ENCODE measurements at places on chromosomes 5 and 9.

DNA sequence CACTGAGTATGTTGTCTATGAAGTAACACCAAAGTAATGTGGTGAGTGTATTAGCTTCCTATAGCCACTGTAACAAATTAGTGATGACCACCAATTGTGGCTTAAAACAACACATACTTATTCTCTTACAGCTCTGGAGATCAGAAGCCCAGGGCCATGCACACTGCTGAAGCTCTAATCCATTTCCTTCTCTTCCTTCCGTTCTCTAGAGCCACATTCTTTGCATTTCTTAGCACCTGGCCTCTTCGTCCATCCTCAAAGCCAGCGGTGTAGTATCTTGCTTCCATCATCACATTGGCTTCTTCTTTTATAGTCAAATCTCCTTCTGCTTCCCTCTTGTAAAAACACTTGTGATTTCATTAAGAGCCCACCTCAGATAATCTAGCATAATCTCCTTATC lies 230.3 kb upstream of the RFX3 start:
- DNase-seq = no peak

DNA sequence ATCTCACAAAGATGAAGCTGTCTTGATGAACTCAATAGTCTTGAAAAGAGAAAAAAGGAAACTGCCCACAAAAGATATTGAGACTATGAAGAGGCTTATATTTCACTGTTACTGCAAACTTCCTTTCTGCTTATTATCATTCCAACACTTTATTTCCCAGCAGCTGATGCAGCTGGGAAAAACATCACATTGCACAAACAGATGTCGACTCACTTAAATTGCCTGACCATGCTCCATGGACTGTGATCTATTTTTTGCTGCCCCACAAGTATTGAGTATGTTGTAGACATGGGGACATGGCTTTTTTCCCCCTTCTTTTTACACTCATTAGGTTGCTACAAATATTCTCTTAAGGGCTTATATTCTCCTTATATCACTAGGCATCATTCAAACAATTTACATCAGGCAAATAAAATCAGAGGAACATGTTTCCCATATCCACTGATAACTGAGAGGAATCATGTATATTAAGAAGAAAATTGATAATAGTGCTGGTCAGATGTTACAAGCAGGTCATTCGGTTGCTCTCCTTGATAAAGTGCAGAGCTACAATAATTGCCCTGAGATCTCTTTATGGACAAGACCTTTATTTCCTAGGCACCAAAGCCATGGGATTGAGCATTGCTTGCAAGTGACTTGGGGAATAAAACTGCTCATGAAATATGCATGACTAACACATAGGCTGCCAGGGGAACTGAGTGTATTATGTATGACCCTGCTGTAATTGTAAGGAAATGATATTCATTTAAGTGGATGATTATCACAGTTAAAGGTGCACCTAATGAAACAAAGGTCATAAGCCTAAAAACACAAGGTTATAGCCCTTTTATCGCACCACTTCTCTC lies 509.9 kb downstream of the ZNF608 start:
- DNase-seq = no peak

GRCh38 chr5:78275998-78276543 lies 18.4 kb downstream of the AP3B1 start:
- no peak for DNase-seq

DNA sequence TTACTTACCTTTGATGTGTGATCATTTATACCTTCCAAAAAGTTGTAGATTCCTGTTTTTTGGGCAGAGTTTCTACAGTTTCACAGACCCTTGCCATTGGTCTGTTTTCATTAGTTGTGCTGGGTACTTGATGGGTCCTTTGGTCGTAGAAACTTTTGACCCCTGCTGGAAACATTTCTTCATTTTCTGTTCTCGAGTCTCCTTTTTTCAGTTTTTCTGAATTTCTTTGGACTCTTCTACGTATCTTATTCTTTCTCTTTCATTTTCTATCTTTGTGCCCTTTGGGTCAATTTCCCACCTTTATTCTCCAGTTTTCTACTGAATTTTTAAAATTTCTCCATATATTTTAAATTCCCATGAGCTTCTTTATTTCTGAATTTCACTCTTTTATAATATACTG lies 16.7 kb downstream of the AP3S1 start:
- no peak for DNase-seq

DNA sequence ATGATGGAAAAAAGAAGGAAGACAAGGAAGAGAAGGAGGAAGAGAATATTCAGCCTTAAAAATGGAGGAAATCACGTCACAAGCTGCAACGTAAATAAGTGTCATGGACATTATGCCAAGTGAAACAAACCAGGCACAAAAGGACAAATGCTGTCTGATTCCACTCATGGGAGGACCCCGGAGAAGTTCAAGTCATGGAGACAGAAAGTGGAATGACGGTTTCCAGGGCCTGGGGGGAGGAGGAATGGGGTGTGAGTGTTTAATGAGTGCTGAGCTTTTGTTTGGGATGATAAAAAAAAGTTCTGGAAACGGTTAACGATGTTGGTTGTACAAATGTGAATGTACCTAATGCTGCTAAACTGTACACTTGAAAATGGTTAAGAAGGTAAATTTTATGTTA lies 439.5 kb downstream of the GADD45G start:
- no peak for DNase-seq

- DNase-seq = no peak
Measured at GRCh38 chr9:85404911-85405565, 336.7 kb downstream of the AGTPBP1 start.

GRCh38 chr5:74105126-74105780 lies 479.3 kb downstream of the ARHGEF28 start:
- DNase-seq = no peak

DNA sequence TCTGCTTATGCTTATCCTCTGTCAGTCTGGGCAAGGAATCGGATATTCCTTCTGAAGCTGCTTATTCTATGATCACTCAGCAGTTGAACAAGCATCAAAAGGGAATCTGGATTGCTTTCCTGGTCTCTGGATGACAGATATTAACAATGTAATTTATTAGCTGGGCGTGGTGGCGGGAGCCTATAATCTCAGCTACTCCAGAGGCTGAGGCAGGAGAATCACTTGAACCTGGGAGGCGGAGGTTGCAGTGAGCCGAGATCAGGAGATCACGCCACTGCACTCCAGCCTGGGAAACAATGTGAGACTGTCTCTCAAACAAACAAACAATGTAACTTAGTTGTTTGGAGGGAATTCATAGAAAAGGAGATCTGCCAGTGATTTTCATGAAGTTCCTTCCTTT lies 45.4 kb downstream of the DMRT1 start:
- DNase-seq = no peak

DNA sequence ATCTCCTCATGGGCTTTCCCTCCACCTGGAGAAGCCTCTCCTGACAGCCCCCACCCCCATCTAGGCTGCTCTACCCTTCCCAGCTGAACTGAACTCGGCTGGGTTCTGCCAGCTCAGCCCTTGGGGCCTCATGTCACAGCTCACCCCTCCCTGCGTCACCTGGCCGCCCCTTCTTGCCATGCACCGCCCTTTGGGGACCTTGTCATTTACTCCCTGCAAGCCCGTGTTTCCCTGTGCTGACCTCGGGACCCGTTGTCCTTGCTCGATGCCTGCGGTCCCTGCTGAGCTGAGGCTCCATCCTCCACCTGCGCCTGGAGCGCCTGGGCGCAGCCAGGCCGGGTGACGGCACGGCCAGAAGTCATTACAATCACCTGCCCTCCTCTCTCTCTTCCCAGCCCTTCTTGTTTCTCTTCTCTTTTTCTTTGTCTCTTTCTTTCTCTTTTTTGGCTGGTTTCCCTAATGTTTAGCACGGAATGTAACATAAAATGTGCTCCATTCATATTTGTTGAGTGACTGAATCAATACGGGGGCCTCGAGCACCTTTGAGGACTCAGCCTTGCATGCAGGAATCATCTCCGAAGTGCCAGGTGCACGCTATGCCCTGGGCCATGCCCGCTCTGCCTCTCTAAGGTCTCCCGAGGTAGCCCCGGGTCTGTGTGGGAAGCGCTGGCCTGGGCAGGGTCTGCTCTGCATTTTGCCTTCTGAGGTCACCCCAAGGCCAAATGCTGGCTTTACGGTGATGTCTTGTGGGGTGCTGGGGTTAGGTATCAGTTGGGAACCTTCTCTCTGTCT lies 48.1 kb upstream of the COL5A1 start:
- DNase-seq = no peak

DNA sequence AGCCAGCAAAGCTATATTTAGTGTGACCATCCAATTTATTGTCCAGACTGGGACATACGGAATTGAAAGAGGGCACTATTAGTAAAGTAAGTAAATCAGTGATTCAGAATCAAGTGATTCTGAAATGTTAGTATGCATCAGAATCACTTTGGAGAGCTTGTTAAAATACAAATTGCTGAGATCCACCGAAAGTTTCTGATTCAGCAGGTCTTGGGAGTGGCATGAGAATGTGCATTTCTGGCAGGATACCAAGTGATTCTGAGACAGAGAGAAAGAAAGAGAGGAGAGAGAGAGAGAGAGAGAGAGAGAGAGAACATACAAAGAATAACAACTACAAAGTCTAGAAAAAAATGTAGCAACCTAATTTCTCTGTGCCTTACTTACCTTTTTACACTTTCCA lies 65.4 kb upstream of the ASTN2 start:
- DNase-seq = no peak

- DNase-seq = no peak
Measured at GRCh38 chr5:1973391-1974013, 90.8 kb upstream of the IRX4 start.

- DNase-seq = no peak
Measured at GRCh38 chr9:76756941-76757673, 7.1 kb upstream of the PCA3 start.

DNA sequence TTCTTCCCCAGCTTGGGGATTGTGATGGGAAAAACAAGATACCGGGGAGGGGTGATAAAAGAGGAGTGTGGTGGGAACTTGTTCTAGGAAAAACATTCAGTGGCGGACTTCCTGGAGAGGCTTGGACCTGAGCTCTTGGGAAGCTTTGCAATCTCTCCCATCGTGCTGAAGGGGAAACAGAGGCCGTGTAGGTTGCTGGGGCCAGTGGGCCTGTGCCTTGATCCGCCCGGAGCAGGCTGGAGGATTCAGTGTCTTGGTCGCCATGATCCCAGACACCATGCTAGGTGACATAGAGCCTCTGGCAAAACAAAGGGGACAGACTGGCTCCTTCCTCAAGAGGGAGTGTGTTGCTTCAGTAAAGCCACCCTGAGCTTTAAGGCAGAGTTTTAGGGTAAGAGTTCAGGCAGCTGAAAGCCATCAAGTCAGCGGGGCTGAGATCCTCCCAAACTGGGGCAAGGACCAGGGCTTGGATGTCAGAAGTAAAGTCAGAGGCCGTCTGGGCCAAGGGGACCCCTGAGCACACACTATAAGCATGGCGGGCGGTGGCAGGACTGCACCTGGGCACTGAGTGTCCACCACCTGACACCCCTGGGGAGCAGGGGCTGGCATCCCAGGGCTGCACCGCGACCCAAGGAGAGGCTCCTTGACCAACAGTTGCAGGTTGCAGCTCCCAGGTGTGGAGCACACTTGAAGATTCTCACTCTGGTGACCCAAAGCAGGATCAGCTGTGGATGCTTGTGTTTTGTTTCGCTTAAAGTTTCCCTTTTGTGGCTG lies 44.7 kb downstream of the TRIP13 start:
- DNase-seq = no peak

DNA sequence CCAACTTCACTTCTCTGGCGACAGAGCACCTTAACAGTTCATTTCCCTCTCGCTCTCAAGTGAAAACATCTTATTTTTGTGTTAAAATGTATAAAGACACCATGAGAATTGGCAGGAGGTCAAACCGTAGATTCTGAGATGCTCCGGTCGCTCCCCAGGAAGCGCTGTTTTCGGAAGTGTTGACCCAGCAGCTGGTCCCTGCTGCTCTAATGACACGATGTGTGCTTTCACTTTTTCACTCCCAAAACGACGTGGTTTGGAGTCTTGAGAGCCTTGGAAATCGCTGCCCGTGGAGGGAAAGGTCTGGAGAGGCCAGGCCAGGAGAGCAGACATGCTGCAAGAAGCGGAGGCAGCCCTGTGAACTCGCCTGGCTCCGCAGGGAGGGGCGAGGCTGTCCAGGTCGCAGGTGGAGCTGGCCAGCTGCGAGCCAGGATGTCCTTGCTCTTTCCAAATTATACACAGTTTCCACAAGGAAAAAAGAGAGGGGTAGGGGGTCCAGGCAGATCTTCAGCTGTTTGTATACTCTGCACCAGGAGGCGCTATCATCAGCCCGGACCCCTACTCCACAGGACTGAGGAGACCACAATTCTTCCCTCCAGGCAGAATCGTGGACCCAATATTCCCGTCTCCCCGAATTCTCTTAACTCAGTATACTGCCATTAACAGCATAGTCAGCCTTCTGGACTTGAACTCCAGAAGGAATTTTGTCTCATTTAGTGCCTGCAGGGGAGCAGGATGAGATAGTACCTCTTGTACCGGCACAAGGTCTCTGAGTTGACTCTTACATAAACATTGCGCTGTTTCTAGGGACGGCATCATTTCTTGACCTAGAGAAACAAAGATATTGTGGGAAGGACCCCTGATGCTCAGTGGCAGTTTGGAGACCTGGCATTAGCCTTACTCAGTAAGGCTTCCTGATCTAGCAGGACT lies 248.6 kb upstream of the ANKRD55 start:
- no peak for DNase-seq

GRCh38 chr9:131704141-131704983 lies 35.5 kb downstream of the RAPGEF1 start:
- no peak for DNase-seq

- DNase-seq = no peak
Measured at GRCh38 chr5:139276426-139276825, 17.1 kb upstream of the MATR3 start.

DNA sequence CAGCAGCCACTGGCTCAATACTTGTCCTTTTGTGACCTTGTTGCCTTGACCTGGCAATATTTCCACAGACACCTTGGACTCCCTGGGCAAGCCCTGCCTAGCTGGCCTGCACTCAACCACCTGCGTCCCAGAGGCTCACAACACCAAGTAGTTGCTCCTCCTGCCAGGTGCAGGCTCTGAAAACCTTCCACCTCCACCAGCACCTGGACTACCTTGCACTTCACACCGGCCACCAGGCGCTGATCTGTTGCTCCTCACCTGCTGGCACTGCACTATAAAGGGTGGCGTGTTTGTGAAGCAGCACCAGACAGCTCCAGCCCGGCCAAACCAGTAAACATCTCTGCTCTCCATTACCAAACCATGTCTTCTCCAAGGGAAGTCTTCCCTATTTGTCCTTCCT lies 997.7 kb downstream of the PTPRD start:
- DNase-seq = no peak

- no peak for DNase-seq
Measured at GRCh38 chr5:65696892-65697291, 25.0 kb downstream of the SGTB start.

DNA sequence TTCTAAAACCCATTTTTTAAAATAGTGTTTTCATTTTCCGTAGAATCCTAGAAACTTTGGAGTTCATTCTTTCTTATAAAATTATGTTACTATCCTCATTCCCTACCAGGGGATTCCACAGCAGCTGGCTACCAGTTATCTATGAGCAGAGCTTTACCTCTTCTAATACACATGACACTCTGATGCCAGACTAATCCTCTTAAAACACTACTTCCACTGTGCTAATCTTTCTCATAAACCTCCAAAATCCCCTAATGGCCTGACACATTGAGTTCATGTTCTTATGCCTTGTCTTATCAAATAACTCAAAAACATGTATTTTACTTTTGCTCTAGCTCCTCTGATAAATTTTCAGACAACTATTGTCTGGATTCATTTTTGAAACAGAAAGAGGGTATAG lies 633.6 kb upstream of the FTMT start:
- no peak for DNase-seq

Measured in stimulated activated CD8-positive, alpha-beta memory T cell treated with anti-CD3 and anti-CD28 coated beads, Interleukin-7, amount 100 ng/mL, for 24 hours (primary cell).